ENCODE measurements at places on chromosomes 3 and 15.

DNA sequence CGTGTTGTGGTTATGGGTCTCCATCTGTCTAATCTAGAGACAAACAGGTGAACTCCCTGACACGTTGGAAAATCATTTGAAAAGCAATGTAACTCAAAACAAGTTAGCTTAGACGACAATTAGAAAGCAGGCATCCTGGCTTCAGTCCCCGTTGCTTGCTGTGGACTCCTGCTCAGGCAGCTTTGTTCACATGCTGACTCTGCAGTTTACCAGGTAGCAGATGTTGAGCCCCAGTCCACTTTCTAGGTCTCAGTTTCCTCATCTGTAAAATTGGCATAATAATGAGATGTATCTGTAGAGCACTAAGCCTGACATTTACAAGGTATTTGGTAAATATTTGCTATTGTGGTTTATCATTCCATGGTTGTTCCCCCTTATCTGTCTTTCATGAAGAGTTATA lies 327.2 kb upstream of the CHRM5 start:
- no peak for DNase-seq

- DNase-seq = no peak
Observed at GRCh38 chr15:63983061-63983711, 63.1 kb downstream of the DAPK2 start.

- no peak for DNase-seq
Observed at GRCh38 chr3:122004107-122004506, 17.9 kb downstream of the ILDR1 start.

DNA sequence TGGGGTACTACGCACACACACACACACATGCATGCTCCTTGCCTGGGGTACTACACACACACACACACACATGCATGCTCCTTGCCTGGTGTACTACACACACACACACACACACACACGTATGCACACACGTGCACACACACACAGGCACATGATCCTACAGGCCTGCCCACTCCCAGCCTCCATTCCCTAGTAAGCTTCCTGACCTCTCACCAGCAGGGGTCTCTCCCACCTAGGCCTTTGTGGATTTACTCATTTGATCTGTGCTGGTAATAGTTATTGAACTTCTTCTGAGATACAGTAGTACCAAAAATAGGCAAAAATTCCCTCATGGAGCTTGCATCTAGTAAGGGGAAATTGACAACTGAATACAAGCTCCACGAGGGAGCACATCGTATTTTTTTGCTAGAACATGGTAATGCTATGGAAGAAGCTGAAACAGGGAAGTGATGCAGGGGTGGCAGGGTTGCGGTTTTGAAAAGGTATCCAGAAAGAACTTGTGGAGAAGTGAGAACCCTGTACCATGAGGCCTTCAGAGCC lies 19.1 kb downstream of the TTC21A start:
- peak; percentile 54 for DNase-seq

GRCh38 chr3:49022688-49023171 lies 809 bp downstream of the NDUFAF3 start:
- no peak for DNase-seq

DNA sequence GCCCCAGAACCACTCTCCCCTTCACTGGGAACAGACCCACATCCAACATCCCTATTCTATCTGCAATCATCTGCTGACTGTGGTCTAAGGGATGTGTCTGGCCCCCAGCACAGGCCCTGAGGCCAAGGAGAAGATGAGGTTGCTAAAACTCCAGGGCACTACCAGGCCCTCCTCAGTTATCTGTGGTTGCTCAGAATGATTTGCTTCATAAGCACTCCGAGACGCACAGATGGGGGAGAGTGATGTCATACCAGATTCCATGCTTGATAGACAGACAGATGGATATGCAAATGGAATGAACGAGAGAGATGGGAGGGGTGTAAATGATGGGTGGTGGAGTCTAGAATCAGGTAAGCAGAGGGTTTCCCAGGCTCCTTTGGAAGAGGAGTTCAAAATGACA lies 57.8 kb downstream of the CEMIP start:
- DNase-seq = no peak

DNA sequence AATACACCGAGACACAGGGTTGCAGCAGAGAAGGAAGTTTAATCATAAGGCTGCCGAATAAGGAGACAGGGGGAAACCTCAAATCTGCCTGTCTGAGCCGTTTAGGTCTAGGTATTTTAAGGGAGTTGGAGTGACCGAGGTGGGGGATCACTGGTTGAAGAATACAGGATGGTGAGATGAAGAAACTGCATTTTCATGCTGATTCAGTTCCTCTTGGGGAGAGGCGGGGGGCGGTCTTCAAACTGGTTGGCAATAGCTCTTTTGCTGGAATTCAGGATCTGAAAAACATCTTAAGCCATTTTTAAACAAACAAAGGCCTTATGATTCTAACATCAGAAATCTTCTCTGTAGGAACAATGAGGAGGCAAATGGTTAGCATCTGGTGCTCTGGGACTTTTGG lies 699.5 kb upstream of the CFAP20DC start:
- DNase-seq = no peak

DNA sequence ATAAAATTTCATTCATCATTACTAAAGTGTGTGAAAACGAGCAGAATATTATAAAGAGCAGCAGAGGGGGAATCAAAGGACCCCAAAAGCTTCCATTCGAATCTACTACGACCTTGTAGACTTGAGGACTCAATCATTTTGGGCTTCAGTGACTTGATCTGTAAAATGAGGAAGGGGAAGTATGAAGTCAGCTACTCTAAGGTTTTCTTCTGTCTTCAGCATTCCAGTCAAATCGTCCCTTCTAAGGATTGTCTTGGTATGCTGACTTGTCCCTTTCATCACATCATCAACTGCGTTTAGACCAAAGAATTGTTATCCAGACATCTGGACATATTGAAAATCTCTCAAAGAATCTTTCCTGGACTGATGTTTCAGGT lies 44.8 kb downstream of the PLD1 start:
- no peak for DNase-seq

DNA sequence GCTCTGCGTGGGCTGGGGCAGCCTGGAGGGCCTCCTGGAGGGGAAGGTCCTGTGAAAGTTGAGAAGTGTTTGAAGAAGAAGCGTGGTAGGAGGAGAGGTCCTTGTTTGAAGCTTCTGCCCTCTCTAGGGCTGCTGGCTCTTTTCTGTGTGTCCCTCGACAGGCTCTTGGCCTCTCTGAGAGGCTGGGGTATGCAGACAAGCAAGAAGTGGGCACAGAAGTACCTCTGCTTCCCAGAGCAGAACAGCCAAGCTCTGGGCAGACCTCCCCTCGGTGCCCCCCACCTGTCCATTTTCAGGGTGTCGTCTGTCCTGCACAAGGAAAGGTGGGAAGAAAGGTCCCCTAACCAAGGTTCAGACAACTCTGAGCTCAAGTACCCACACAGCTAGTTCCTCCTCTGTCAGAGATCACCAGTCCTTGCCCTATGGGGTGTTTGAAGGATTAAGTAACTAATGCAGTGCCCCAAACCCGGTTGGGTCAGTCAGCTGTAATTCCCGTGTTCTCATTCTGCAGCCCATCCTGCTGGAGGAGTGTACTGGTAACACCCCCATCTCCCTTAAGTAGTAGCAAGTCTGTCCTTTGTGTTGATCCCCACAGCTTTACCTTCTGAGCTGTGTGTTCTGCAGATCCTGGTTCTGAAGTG lies 6.3 kb downstream of the CSK start:
- no peak for DNase-seq

- DNase-seq = no peak
Observed at GRCh38 chr3:31225923-31226322, 306.8 kb upstream of the STT3B start.

DNA sequence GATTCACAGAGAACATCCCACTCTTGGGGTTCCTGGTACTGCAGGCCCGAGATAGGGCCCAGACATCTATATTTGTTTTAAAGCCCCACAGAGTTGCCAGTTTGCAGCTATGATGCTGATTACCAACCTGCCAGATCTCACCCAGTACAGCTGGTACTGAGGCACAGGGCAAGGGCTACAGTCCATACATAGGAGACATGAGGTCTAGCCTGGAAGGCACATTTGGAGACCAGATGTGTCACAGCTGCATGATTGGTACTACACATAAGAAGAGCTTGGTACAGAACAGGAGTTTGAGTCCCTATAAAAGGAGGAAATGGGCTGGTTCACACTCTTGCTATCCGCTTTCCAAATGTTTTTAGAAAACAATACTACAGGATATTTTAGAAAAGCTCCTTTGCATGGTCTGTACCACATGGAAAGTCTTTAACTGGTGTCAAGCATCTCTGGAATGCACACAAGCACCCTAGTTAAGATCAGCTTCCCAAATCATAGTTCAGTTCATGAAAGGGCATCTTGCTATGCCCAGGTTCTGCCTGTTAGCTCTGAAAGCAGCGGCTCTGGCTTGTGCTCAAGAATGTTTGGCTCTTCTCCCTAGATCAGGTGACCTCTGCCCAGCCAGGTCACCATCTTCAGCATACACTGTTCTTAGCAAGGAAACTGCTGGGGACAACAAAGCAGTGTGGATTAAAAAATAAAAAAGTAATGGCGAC lies 20.6 kb downstream of the MTMR14 start:
- DNase-seq = no peak

- DNase-seq = no peak
Observed at GRCh38 chr15:89972085-89972484, 29.0 kb upstream of the ZNF710 start.

DNA sequence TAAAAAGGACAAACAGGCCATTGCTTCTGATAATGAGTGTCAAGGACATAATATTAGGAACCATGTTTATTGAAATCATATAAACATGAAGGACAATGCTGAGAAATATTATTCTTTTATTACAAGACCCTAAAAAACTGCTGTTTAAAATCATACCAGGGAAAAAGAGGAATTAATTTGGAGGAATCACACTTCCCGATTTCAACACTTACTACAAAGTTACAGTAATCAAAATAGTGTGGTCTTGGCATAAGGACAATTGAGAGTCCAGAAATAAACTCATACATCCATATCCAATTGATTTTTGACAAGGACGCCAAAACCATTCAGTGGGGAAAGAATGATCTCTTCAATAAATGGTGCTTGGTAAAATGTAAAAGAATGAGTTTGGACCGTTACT lies 13.0 kb downstream of the CYP1A1 start:
- DNase-seq = no peak

DNA sequence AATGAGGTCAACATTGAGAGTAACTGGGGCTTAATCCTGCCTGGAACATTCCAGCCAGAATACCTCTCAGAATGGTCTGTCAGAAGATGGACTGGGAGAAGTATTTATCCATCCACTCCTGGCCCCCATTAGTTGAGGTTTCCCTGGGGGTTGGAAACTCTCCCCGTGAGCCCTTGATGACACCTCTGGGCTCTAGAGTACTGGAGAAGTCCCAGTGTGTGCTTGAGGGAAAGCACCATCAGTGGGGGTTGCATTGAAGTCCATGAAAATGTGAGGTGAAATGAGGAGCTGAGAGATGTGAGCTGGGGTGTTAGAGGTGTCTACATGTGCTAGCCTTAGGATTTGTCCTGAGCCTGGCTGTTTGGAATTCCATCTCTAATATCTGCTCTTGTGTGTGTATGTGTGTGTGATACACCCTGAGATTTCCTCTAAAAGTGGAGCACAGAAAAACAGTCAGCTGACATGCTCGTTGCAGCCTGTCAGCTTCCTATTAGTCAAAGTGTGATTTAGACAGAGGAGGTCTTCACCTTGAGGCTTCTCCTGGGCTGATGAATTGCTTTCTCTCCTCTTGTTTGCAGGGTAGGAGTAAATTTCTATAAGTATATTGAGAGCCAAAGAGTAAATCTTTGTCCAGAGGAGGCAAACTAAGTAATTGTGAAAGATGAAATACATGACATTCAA lies 67.6 kb downstream of the NR1D2 start:
- DNase-seq = no peak

DNA sequence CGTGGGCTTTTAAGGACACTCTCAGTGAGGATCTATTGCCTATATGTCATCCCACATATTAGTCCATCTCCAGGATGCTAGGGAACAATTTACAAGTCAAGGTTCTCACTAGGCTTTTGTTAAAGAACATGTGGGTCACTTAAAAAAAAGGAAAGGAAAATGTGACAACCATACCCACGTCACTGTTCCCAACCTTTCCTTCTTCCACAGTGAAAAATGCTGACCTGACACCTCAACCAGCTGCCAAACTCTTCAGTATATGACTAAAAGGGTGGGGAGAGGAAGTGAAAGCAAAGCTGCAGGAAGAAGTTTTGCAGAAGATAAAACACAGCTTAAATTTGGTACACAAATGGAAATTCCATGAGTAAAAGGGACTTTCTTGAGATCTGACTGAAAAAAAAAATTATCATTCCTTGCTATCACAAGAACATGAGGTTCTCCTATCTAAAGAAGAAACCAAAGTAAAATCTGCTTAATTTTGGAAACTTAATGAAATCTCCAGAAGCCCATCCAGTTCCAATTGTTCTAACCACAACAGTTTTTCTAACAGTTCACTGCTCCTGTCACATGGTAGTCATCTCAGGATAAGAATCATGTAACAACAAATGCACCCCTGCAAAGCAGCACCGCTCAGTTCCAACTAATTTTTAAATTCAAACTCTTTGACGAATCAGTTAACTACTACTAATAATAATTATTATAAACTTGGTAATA lies 117.0 kb upstream of the TSPAN3 start:
- DNase-seq = peak; percentile 42

DNA sequence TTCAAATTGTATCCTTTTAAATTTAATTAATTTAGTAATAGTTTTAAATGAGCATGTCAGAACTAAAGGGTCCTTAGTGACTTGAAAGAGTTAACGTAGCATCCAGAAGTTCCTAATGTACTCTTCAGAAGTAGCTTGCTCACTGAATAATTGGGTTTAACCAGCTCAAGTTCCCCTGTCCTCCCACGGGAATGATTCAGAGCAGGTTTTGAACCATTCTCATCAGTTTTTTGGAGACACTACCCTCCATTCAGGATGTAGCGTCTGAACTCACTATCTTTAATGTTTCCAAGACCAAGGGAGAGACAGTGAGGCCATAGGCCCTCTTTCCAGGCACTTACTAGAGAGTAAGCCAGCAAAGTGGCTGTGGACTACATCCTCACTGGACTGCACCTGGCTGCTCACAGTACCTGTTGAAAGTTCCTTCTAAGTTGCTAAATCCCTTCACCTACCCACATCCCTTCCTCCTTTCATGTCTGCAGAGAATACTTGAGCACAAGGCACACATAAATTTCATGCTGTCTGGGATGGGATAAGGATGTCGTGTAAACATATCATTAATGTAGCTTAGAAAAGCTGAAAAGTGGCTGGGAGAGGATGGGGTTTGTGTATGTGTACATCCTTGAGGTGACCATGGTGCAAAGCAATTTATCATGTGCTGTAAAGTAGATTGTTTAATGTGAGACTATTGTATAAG lies 146.3 kb downstream of the PLCL2 start:
- no peak for DNase-seq

DNA sequence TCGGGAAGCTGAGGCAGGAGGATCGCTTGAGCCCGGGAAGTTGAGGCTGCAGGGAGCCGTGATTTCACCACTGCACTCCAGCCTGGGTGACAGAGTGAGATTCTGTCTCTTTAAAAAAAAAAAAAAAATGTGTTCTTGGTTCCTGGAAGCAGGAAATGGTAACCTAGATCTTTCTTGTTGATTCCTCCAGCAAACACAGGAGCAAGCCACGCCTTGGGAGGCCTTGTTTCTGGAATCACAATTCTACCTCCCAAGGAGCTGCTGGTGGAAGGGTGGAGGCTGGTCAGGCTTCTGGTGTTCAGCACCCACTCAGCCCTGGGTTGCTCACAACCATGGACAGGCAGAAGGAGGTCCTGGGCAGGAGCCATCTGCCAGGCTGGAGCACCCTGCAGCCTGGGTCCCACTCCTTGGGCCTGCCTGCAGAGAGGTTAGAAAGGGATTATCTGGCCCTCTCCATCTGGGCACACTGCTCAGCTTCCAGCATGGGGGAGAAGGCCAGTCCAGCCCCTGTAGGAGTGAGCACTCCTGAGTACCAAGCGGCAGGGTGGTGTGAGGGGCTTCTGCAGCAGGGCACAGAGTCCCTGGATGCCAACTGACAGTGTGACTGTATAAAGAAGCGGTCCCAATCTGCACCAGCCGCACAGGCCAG lies 65.6 kb downstream of the ABTB1 start:
- no peak for DNase-seq

Data from CD4-positive, alpha-beta T cell treated with Interleukin-17A for 1 hour (primary cell).